ENCODE measurements at places on chromosomes 13 and 19. TPM values are rescaled to one million over a fixed set of nuclear protein-coding genes. Genes with fewer than 3 reads are reported as not detected.

GRCh38 chr19:44010468-44010867, 7.7 kb downstream of the ZNF230 start:
- no peak overlapping the region for H3K4me3 ChIP-seq
- H3K27ac ChIP-seq = no peak overlapping the region
- no peaks in the 10 kb centered on the region for H3K4me1 ChIP-seq
- peaks cover 45% of the 10 kb centered on the region for H3K36me3 ChIP-seq
- no peaks in the 10 kb centered on the region for H3K27me3 ChIP-seq

DNA sequence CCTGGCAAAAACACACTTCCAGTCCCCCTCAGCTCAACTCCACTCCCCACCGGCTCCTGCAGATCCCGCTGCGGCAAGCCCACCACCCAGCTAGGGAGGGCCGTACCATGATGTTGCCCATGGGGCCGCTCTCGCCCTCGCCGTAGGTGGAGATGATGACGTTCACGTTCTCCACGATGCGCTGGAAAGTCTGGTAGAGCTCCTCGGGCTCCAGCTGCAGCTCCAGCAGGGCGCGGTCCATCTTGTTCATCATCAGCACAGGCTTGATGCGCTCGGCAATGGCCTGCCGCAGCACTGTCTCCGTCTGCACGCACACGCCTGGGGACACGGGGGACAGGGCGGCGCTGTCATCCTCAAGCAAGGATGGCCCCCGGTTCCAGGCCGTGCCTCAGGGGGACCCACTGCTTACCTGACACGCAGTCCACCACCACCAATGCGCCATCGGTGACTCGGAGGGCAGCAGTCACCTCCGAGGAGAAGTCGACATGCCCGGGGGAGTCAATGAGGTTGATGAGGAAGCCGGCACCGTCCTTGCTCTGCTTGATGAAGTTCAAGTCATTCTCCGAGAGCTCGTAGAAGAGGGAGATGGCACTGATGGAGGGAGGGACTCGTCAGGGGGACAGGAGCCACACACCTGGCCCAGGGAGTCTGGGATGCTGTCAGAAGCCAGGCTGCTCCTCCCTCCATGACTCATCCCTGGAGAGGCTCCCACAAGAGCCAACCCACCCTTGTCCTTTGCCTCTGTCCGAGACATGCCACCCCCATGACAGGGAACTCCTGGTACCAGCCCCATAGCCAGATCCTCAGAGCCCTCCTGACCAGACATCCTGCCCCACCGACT, 2.3 kb downstream of the EEF2 start:
- H3K36me3 ChIP-seq = peaks cover 62% of the 10 kb centered on the region
- no peak overlapping the region for H3K27ac ChIP-seq
- DNase-seq = no peak
- H3K4me1 ChIP-seq = peaks cover 32% of the 10 kb centered on the region
- peaks cover 6% of the 10 kb centered on the region for H3K27me3 ChIP-seq

DNA sequence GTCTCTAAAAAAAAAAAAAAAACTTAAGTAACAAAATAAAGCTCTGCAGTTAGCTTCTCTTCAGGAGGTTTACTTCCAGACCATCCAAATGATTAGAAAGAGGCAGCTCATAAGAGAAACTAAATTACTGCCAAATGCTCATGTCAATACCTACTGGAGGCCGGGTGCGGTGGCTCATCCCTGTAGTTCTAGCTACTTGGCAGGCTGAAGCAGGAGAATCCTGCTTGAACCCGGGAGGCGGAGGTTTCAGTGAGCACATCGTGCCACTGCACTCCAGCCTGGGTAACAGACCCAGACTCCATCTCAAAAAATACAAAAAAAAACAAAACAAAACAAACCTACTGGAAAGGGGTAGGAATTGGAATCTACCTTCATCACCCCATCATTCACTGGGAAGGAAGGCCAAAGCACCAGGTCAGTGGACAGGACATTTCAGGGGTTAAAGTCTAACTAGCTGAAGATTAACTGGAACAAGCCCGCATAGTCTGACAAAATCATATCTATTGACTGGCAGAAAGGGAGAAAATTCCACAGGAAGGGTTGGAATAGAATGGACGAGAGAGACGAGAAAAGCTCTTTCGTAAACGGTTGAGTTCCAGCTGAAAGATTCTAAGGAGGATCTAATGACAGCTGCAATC, 1.3 kb downstream of the ZFP14 start:
- no peaks in the 10 kb centered on the region for H3K36me3 ChIP-seq
- peak overlapping the region; percentile 93 for H3K4me3 ChIP-seq
- H3K27ac ChIP-seq = peak overlapping the region; percentile 90
- peak; percentile 39 for DNase-seq
- H3K4me1 ChIP-seq = peaks cover 8% of the 10 kb centered on the region
- no peaks in the 10 kb centered on the region for H3K27me3 ChIP-seq

GRCh38 chr13:110789871-110790270, 76.4 kb downstream of the ING1 start:
- peaks cover 2% of the 10 kb centered on the region for H3K27me3 ChIP-seq
- no peaks in the 10 kb centered on the region for H3K36me3 ChIP-seq
- H3K4me1 ChIP-seq = no peaks in the 10 kb centered on the region
- H3K27ac ChIP-seq = no peak overlapping the region

DNA sequence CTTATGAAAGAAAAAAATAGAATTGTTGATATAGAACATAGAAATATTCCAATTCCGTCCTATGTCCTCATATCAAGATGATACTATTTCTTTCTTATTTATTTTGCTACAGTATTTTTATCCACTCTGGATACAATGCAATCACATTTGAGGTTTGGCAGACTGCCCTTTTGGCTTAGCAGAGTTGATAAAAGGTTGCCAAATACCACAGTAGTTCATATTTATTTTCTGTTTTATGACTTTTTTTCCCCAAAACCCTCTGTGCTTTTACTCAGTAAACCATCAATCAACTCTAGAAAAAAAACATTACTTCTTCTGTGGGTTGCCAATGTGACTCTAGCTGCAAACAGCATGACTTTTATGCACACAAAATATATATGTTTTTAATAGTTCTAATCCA, 424.5 kb downstream of the PCDH9 start:
- H3K36me3 ChIP-seq = no peaks in the 10 kb centered on the region
- H3K4me3 ChIP-seq = no peak overlapping the region
- H3K27ac ChIP-seq = no peak overlapping the region
- no peaks in the 10 kb centered on the region for H3K4me1 ChIP-seq
- no peaks in the 10 kb centered on the region for H3K27me3 ChIP-seq

DNA sequence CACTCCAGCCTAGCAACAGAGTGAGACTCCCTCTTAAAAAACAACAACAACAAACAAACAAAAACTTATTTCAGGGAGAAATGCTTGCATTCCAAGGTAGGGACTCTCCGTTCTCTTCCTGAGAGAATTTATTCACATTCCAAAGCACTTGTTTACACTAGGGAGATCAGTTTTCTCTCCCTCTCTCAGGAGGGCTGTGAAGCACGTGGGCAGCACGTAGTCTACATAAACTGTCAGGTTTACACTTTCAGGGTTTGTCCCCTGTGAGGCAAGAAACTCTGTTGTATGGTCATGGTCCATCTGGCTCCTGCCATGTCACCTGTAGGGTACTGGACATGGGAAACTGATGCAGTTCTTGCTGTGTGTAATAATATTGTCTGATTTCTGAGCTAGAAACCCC, 31.6 kb downstream of the WDR87 start:
- no peak for DNase-seq
- no peak overlapping the region for H3K4me3 ChIP-seq
- H3K27me3 ChIP-seq = no peaks in the 10 kb centered on the region
- no peaks in the 10 kb centered on the region for H3K4me1 ChIP-seq
- no peak overlapping the region for H3K27ac ChIP-seq
- no peaks in the 10 kb centered on the region for H3K36me3 ChIP-seq

GRCh38 chr19:42216653-42217519, 591 bp downstream of the DEDD2 start:
- peak; percentile 60 for DNase-seq
- H3K27me3 ChIP-seq = no peaks in the 10 kb centered on the region
- H3K4me1 ChIP-seq = peaks cover 36% of the 10 kb centered on the region
- H3K27ac ChIP-seq = peak overlapping the region; percentile 95
- peak overlapping the region; percentile 92 for H3K4me3 ChIP-seq
- H3K36me3 ChIP-seq = peaks cover 31% of the 10 kb centered on the region

DNA sequence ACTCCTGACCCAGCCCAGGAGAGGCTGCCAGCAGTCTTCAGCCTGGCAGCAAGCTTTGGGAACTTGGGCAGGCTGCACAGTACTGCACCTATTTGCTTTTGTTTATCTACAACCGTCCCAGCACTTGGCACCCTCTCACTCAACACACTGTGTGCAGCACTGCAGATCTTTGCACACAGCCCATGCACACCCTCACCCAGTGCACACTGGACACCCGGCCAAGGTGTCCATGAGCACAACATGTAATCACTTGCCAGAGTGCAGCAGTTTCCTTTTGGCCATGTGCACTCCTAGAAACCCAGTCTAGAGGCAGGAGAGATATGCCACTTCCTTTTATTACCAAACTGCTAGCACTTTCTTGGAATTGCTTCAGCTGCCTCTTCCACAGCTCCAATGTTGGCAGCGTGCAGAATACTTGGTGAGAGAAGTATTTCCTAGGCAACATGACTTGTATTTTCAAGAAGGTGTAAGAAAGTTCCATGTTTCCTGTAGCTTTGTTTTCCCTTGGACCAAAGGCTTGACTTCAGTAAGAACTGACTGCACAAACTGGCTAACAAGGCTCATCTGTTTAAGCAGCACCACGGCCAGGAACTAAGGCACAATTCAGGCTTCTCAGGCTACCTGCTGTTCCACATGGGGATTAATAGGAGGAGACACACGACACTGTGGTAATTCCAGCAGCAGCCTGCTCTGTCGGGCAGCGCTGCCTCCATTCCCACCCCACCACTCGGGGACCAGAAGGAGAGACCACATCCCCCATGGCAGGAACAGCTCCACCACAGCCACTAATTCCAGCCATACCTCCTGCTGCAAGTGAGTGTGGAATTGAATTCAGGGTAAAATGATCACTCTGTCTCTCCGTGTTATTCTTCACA, 15.3 kb downstream of the ATP7B start:
- peak overlapping the region; percentile 21 for H3K27ac ChIP-seq
- H3K4me1 ChIP-seq = peaks cover 46% of the 10 kb centered on the region
- H3K36me3 ChIP-seq = no peaks in the 10 kb centered on the region
- DNase-seq = no peak
- no peak overlapping the region for H3K4me3 ChIP-seq

DNA sequence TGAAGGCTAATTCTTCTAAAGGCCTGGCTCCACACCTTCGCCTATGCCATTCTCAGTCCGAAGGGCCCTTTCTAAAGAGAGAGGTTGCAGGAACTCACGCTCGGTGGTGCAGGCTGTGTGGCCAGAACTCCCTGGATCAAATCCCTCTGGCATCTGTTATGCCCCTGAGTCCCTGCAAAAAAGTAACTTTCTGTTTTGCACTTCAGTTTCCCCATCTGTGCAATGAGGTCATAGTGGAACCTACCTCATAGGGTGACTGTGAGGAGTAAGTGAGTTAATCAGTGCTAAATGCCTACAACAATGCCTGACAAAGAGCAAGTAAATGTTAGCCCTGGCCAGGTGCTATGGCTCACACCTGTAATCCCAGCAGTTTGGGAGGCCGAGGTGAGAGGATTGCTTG, 7.3 kb downstream of the IGSF23 start:
- H3K36me3 ChIP-seq = peaks cover 6% of the 10 kb centered on the region
- peaks cover 10% of the 10 kb centered on the region for H3K4me1 ChIP-seq
- no peaks in the 10 kb centered on the region for H3K27me3 ChIP-seq
- no peak overlapping the region for H3K27ac ChIP-seq

GRCh38 chr19:35288906-35289305, 3.1 kb upstream of the MAG start:
- no peak overlapping the region for H3K27ac ChIP-seq
- DNase-seq = no peak
- no peak overlapping the region for H3K4me3 ChIP-seq
- peaks cover 5% of the 10 kb centered on the region for H3K27me3 ChIP-seq
- H3K4me1 ChIP-seq = no peaks in the 10 kb centered on the region

- no peak overlapping the region for H3K27ac ChIP-seq
- no peak for DNase-seq
- no peaks in the 10 kb centered on the region for H3K36me3 ChIP-seq
- peaks cover 14% of the 10 kb centered on the region for H3K4me1 ChIP-seq
Measured at GRCh38 chr13:32448972-32449371, 21.0 kb upstream of the N4BP2L1 start.

DNA sequence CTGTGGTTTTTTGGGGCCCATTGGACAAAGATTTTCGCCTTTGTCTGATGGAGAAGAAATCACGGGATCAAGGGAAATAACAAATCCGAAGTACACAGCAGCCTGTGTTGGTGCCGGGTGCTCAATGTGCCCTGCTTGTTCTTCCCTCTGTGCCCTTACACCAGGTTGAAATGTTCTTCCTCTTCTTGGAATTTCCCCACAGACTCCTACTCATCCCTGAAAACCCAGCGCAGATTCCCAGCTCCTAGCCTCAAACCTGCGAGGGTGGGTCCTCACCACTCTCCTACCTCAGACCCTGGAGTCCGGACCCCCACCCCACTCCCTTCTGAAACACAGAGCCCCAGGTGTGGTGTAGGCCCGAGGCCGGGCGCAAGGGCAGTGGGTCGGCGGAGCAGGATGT, 4.9 kb upstream of the ACP4 start:
- H3K36me3 ChIP-seq = no peaks in the 10 kb centered on the region
- H3K4me1 ChIP-seq = no peaks in the 10 kb centered on the region
- H3K27ac ChIP-seq = no peak overlapping the region
- peaks cover 25% of the 10 kb centered on the region for H3K27me3 ChIP-seq

EBPL gene
- 43.1 TPM for polyA plus RNA-seq

CYP4F3 gene
- 6.1 TPM for polyA plus RNA-seq

FUT3 gene
- polyA plus RNA-seq = 1.0 TPM

KLF1 gene
- polyA plus RNA-seq = 0.79 TPM

SLC1A6 gene
- polyA plus RNA-seq = 0.31 TPM

DNAJB1 gene
- 101 TPM for polyA plus RNA-seq

BEST2 gene
- polyA plus RNA-seq = 0.10 TPM

C19orf73 gene
- 1.4 TPM for polyA plus RNA-seq

All from large intestine (tissue), 12 donors.